Fibroblast of mammary gland (primary cell): ENCODE measurements at places on chromosomes 5 and 9.
A peak's percentile ranks its signal among the peaks of the same experiment; 100 is the strongest.

DNA sequence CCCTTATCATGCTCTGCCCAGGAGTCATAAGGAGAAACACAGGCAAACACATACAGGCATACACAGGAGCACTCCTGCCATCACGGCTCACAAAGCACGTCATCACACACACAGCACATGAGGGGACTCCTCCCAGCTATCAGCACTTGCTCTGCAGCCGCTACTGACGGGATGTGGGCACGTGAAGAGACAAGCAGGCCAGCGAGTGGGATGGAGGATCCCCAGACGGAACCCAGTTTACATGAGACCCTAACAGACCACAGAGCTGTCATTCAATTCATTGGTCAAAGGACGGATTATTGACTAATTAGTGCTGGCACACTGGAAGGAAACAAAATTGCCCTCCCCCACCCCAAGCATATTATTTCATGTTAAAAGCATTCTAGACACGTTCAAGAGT is 53.6 kb downstream of the SEMA4D start:
- DNase-seq: no peak

- no peak for DNase-seq
Measured at GRCh38 chr9:132237481-132237880, 75.6 kb downstream of the NTNG2 start.

GRCh38 chr9:112881331-112881730 is 9.3 kb downstream of the SLC46A2 start:
- DNase-seq: peak; percentile 83

GRCh38 chr9:128404560-128404959 is 16.1 kb upstream of the CERCAM start:
- no peak for DNase-seq

- DNase-seq: peak; percentile 73
Measured at GRCh38 chr5:17224858-17225511, 7.6 kb downstream of the BASP1 start.

GRCh38 chr5:96703995-96704394 is 41.8 kb downstream of the CAST start:
- DNase-seq: no peak

DNA sequence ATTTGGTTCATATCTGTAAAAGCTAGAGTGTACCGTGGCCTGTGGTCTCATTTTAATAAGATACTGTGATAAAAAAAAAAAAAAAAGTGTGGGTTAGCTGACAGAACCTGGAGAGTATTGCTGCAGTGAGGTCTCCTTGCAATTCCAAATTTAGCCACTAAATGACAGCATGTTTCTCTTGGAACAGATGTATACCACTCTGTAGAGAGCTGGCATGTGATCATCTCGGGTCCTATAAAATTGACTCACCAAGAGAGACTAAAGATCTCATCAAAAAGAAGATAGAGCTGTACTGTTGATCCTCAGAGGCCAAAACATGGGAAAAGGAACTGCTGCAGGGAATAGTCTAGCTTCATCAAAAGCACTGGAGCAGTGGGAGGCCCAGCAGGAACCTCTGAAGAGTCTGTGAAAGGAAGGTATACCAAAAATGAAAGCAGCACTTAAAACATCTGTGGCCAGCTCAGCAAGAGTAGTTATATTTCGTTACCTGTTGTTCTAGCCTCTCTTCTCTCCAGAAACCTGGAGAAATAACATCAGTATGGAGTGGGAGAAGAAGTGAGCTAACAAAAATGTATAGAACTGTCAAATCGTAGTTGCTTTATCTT is 826.8 kb downstream of the EFNA5 start:
- DNase-seq: peak; percentile 5

GRCh38 chr9:3468421-3469205 is 57.2 kb downstream of the RFX3 start:
- DNase-seq: no peak

- DNase-seq: no peak
Measured at GRCh38 chr9:14888875-14889274, 21.4 kb downstream of the FREM1 start.

DNA sequence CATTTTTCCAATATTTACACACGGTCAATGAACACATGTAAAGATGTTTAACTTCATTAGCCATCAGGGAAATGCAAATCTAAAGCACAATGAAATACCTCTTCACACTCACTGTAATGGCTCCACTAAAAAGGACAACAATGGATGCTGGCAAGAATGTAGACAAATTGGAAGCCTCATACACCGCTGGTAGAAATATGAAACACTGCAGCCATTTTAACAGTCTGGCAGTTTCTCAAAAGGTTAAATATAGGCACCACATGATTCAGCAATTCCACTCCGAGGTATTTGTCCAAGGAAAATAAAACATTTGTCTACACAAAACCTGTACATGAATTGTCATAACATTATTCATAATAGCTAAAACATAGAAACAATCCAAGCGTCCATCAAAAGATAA is 20.0 kb downstream of the RNF145 start:
- DNase-seq: no peak

DNA sequence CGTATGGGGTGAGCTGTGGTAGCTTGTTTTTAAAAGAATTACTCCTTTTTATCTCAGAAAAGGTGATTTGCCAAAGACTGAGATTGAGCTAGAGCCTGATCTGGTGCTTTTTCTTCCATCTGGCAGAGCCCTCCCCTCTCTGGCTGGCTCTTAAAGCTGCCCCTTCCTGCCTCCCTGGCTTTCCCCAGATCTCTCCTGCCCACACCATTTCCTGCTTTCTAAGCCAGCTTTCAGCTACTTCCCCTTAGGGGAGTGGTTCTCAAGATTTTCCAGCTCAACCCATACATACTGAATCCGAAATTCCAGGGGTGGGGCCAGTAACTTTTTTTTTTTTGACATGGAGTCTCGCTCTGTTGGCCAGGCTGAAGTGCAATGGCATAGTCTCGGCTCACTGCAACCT is 4.8 kb upstream of the ACOT12 start:
- DNase-seq: no peak

DNA sequence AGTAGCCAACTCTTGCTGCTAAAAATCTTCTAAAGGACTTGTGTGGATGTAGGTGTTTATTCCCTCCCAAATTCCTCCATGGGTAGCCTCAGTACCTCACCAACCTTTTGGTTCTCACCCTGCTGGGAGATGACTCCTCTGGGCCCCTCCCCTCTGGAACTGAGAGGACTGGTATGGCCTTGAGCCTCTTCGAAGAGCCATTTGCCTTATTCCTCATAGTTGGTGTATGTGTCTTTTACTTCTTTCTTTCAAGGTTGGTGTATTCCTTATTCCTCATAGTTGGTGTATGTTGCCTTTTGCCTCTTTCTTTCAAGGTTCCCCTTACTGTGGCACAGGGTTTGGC is 48.3 kb downstream of the GNAQ start:
- DNase-seq: no peak

DNA sequence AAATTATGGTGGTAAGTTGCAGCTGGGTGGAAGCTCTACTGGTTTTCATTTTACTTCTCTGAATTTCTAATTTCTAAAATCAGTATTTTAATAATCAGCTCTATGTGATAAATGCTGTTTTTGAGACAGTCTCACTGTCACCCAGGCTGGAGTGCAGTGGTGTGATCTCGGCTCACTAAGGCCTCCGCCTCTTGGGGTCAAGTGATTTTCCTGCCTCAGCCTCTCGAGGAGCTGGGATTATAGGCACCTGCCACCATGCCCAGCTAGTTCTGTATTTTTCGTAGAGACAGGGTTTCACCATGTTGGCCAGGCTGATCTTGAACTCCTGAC is 1.5 kb upstream of the RALGDS start:
- DNase-seq: no peak

GRCh38 chr9:81371824-81372223 is 317.5 kb downstream of the TLE1 start:
- DNase-seq: no peak
